A549 treated with GW870086 at 1 μM for 4 hours (cell line): ENCODE measurements at places on chromosomes 4 and X. TPM values are rescaled to one million over a fixed set of nuclear protein-coding genes. Genes with fewer than 3 reads are reported as not detected.

GLOD5 gene
- total RNA-seq = not detected in 5 replicates

PDGFRA gene
- 0.36 to 1.1 TPM (median 0.49 TPM) in 5 replicates for total RNA-seq

ABCD1 gene
- 2.3 to 4.7 TPM (median 3.6 TPM) in 5 replicates for total RNA-seq

HPGDS gene
- total RNA-seq = not detected in 5 replicates

PRR32 gene
- total RNA-seq = not detected in 5 replicates

FABP2 gene
- total RNA-seq = not detected in 5 replicates

MCTS1 gene
- total RNA-seq = 92.7 to 106 TPM (median 97.8 TPM) in 5 replicates

ANOS1 gene
- total RNA-seq = 0.02 to 0.07 TPM (median 0.02 TPM) in 4 of 5 replicates, not detected in the other

PABPC4L gene
- total RNA-seq = 0.03 to 0.10 TPM (median 0.06 TPM) in 4 of 5 replicates, not detected in the other

NMU gene
- total RNA-seq = 0.37 to 1.1 TPM (median 0.82 TPM) in 5 replicates

LONRF3 gene
- total RNA-seq = 2.8 to 3.6 TPM (median 3.3 TPM) in 5 replicates

SYN1 gene
- 0.08 to 0.36 TPM (median 0.19 TPM) in 5 replicates for total RNA-seq

TLR3 gene
- 0.34 to 0.48 TPM (median 0.40 TPM) in 5 replicates for total RNA-seq

STIM2 gene
- total RNA-seq = 11.3 to 12.6 TPM (median 11.8 TPM) in 5 replicates

ARAP2 gene
- total RNA-seq = 0.19 to 0.41 TPM (median 0.35 TPM) in 5 replicates

ZNF732 gene
- not detected in 5 replicates for total RNA-seq

FGF16 gene
- total RNA-seq = not detected in 5 replicates

PTPN13 gene
- total RNA-seq = 3.3 to 4.5 TPM (median 4.0 TPM) in 5 replicates

CACNA1F gene
- not detected in 5 replicates for total RNA-seq

CYSLTR1 gene
- total RNA-seq = not detected in 5 replicates

ARMCX2 gene
- 0.05 to 0.21 TPM (median 0.10 TPM) in 3 of 5 replicates, not detected in the others for total RNA-seq

OTC gene
- total RNA-seq = not detected in 5 replicates

CDX4 gene
- not detected in 5 replicates for total RNA-seq

CT45A1 gene
- not detected in 5 replicates for total RNA-seq

IL3RA gene
- 0.15 to 0.46 TPM (median 0.17 TPM) in 5 replicates for total RNA-seq

IQCM gene
- not detected in 5 replicates for total RNA-seq

ZNF157 gene
- 0.06 to 0.07 TPM (median 0.06 TPM) in 3 of 5 replicates, not detected in the others for total RNA-seq

ADH1A gene
- total RNA-seq = not detected in 5 replicates

EFHC2 gene
- 0.11 to 0.42 TPM (median 0.30 TPM) in 5 replicates for total RNA-seq

FAM13A gene
- 5.2 to 6.2 TPM (median 5.6 TPM) in 5 replicates for total RNA-seq

AKAP14 gene
- not detected in 5 replicates for total RNA-seq

ANKRD37 gene
- 2.7 to 3.9 TPM (median 3.1 TPM) in 5 replicates for total RNA-seq

ADRA2C gene
- 6.2 to 10.9 TPM (median 10.3 TPM) in 5 replicates for total RNA-seq

NLGN4X gene
- total RNA-seq = 0.02 TPM in 1 of 5 replicates, not detected in the others

MMRN1 gene
- not detected in 5 replicates for total RNA-seq

FAM9C gene
- total RNA-seq = 0.13 TPM in 1 of 5 replicates, not detected in the others

CXCR3 gene
- 0.08 to 0.10 TPM (median 0.09 TPM) in 4 of 5 replicates, not detected in the other for total RNA-seq

BDH2 gene
- 7.4 to 10.1 TPM (median 9.2 TPM) in 5 replicates for total RNA-seq

FAM114A1 gene
- total RNA-seq = 22.8 to 41.4 TPM (median 36.8 TPM) in 5 replicates

MID1 gene
- total RNA-seq = 24.8 to 43.0 TPM (median 39.0 TPM) in 5 replicates

PGRMC2 gene
- total RNA-seq = 64.2 to 81.3 TPM (median 75.1 TPM) in 5 replicates

GPR50 gene
- 0.14 to 0.37 TPM (median 0.14 TPM) in 5 replicates for total RNA-seq

CCDC158 gene
- total RNA-seq = not detected in 5 replicates

RAB41 gene
- not detected in 5 replicates for total RNA-seq

OPRPN gene
- total RNA-seq = not detected in 5 replicates

PTTG2 gene
- total RNA-seq = not detected in 5 replicates

CA5B gene
- total RNA-seq = 1.8 to 3.8 TPM (median 3.0 TPM) in 5 replicates

MYOZ2 gene
- not detected in 5 replicates for total RNA-seq

HERC5 gene
- total RNA-seq = 3.6 to 4.1 TPM (median 3.7 TPM) in 5 replicates

P2RY4 gene
- 0.13 TPM in 1 of 5 replicates, not detected in the others for total RNA-seq

ZBED1 gene
- total RNA-seq = 27.2 to 34.6 TPM (median 31.6 TPM) in 5 replicates

KCND1 gene
- total RNA-seq = 0.72 to 1.2 TPM (median 1.1 TPM) in 5 replicates

ARMCX5 gene
- 8.7 to 13.3 TPM (median 10.4 TPM) in 5 replicates for total RNA-seq
